ENCODE measurements at places on chromosomes 7 and 10.

DNA sequence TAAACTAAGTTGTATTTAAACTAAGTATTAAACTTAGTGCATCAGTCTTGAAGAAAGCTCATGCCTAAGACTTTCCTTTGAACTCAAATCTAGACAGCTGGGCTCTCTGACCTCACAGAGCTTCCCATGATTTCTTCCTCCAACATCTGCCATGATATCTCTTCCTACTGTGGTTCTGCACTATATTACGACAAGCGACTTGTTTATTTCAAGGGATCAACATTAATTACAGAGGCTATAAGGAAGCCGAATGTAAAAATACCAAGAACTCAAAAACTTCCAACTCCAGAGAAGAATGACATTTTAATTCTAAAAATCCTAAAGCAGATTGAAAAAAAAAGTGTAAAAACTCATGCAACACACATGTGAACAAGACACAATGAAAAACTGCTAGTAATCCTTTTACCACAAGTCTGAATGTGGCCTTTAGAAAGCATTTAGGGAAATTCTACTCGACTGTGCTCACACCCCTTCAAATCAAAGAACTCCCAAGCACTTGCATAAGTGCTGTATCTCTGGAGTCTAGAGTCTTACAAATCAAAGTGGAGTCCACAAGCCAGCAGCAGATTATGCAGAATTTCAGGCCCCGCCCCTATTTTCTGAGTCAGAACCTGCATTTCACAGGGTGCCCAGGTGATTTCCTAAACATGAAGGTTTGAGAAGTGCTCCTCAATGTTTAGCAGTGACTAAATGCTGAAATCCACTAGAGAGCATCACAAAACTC lies 22.7 kb upstream of the WASHC2A start:
- no peak for DNase-seq

DNA sequence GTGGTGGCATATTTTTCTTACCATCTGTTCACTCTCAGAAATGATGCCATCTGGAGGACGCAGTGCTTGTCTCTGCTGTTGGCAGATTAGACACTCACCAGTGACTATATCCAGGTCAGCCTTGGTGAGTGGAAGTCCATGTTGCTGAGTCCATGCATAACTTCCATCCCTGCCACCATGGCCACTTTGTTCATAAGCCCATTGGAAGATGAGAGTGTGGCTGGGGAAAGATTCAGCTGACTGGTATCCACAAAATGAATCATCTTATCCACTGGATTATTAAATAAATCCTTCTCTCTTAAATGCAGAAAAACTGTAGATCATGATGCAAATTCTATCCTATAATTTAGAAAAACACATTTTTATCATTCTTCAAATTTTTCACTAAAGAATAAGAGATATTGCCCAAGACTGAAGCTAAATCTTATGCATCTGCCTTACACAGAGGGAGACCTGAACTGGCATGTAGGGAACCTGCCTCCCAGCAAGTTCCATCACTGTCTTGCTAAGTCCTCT lies 726.9 kb downstream of the TNS3 start:
- DNase-seq: no peak

- DNase-seq: no peak
Measured at GRCh38 chr7:69104023-69104422, 494.3 kb upstream of the AUTS2 start.

DNA sequence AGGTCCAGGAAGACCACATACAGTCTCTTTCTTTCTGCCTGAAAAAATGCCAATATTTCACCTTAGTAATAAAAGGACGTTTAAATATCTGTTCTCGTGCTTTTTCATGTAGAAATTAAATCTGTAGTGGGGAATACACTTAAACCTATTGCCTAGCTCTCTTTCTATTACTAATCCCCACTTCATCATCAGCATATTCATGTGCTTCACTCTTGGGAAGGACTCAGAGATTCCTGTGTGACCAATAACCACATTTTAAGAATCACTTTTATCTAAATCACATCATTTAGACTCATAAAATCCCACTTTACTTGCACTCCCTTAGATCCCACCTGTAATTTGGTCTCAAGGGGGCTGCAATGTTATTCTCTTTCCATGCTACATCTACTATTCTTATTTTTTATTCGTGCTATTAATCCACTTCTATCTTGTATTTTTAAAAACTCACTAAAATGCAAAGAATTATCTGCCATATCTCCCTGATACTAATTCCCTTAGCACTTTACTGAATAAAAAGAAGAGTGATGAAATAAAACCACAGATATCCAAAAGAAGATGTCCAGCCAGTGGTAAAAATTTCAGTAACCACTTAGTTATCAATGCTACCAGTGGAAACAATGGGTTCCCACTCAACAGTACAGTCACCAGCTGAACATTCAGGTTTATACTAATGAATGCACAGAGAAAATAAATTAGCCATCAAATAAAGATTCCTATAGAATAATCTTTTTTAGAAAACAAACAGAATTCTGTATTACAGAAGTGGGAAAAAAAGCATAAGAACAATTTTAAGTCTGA lies 102.1 kb downstream of the PPP1R17 start:
- no peak for DNase-seq

- no peak for DNase-seq
Measured at GRCh38 chr7:88597941-88598425, 161.5 kb upstream of the ZNF804B start.

- no peak for DNase-seq
Measured at GRCh38 chr7:12269100-12269895, 58.2 kb downstream of the TMEM106B start.

DNA sequence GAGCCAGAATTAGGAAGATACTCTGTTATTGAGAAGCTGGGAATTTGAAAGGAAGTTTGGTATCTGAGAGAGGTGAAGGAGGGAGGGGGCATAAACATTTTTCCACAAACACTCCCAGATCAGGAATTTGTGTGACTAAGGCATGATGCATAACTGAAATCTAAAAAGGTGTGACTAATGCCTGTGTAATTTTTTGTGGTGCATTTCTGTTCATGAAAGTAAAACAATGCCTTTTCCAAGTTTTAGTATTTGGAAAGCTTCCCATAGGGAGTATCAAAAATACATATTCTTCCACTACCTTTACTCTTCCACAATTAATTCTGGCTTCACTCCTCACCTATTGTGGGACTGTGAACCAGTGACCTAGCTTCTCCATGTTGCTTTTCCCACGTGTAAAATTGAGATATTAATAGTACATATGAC lies 56.4 kb upstream of the CAV2 start:
- no peak for DNase-seq

- no peak for DNase-seq
Measured at GRCh38 chr7:106518239-106518638, 142.7 kb downstream of the CCDC71L start.

DNA sequence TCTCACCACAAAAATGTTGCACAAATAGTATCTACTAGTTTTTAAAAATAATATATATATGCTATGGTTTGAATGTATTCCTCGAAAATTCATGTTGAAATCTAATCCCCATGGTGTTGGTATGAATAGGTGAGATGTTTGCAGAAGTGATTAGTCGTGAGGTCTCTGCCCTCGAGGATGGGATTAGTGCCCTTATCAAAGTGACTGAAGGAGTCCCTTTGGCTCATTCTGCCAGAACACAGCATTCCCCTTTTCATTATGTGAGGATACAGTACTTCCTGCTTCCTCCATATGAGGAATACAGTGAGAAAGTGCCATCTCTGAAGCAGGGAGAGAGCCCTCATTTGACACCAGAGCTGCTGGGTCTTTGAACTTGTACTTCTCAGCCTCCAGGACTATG lies 777.5 kb upstream of the LRRTM3 start:
- DNase-seq: no peak

- DNase-seq: no peak
Measured at GRCh38 chr10:60916025-60916424, 28.0 kb downstream of the RHOBTB1 start.

DNA sequence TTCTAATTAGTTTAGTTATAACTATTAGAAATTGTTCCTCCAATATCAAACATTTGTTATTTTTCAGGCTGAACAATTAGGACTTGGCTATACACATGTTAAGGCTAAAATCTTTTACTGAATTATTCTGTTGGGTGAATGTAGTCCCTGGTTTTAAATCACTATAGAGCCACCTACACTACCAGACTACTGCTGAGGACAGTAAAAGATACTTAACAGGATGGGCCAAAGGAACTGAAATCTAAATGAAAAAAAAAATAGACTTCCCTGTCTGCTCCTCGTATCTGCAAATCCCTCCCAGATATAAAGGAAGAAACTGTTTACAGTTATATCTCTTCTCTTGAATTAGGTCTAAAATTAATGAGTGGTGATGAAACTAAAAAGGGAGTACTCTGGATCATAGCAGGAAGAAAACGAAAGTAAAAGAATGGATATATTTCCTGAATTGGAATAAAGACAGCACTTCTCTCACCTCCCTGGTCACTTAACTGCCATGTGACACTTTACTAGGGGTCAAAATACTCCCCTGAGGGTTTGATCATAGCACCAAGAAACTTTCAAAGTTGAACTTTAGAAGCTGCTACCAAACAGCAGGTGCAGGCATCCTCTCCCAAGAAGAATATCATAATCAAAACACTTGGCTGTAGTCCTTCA lies 12.7 kb downstream of the FBXW4 start:
- no peak for DNase-seq

DNA sequence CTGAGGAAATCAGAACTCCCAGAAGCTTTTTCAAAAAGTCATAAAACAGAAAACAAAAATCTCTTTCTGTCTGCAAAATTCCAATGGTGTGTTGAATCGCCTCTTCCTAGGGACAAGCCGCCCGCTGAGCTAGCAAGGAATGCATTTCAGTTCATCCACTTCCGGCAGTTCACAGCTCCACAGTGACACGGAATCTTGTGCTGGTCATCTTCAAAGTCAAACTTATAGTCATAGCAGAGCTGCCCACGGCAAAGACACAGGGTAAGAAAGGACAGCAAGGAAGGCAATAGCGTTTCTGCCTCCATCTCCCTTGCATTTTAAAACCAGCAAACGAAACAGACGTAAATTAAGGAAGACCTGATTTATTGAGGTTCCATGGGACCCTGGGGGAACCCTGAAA lies 111.2 kb downstream of the GALNT11 start:
- no peak for DNase-seq

GRCh38 chr10:9302140-9302746 lies 1247.8 kb downstream of the GATA3 start:
- DNase-seq: no peak

DNA sequence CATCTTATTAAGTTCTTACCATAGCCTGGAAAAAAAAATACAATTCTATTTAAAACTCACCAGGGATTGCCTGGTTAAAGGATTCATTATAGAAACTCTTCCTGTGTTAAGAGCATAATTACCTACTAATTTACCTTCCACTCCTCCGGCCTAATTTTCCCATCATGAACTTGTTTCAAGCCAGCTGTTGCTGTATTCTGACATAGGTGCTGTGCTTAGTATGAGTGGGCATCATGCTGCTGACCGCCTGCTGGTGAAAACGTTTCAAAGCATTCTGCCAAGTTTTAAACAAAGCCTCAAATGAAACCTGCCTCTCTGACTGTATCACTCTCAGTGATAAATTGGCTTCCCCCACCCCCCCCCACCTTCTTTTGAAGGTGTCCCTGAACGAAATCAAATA lies 47.8 kb upstream of the KCNMA1 start:
- DNase-seq: no peak

GRCh38 chr10:82190432-82191260 lies 315.7 kb downstream of the NRG3 start:
- DNase-seq: no peak

DNA sequence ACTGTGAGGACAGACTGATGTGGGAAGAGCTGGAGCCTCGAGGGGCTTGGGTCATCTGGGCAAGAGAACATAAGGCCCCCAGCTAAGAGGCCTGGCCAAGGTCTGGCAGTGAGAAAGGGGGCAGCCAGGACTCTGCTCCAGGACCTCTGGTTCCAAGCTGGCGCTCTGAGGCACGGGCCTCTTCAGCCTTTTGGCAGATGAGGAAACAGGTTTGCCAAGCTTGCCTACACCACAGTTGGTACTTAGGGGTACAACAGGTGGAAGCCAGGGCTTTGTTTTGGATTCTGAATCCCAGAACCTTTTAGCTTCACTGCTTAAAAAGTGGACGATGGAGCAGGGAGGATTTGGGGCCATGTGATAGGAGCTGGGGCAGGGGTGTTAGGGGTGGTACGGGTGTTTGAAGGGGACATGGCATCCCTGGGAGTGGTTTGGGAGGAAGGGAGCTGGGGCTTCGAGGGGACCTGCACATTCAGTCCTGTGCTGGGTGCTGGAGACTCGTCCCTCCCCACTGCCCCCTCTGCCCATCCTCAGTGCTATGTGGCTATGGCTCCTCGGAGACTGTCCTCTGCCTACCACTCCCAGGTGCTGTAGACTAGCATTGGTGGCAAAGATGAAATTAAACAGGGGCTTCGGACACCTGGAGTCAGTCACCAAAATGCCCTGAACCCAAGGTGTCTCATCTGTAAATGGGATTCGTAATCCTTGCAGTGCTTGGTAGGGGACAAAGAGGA lies 30.3 kb downstream of the ZNF775 start:
- DNase-seq: no peak

GRCh38 chr10:3095373-3096139 lies 28.2 kb downstream of the PFKP start:
- peak; percentile 53 for DNase-seq

- no peak for DNase-seq
Measured at GRCh38 chr7:27520815-27521790, 141.6 kb downstream of the HIBADH start.

DNA sequence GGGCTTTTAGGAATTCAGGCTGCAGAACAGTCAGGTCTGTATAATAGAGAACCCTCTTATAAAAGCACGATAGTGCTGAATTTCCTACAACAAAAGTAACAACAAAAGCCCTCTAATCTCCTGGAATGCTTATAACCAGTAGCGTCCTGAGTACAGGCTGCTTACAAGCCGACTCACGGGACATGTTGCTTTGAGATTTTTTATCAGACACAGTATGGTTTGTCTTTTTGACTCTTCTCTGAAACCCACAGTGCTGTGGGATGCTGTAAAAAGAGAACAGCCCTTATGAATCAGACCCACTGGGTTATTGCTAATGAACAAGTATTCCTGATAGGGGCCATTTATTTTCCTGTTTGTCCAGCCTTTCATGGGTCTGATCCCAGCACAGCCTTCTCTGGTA lies 59.4 kb downstream of the PLPP4 start:
- DNase-seq: no peak

- no peak for DNase-seq
Measured at GRCh38 chr10:29828440-29828894, 193.7 kb upstream of the SVIL start.

- DNase-seq: no peak
Measured at GRCh38 chr10:126006906-126007305, 110.5 kb downstream of the FANK1 start.

DNA sequence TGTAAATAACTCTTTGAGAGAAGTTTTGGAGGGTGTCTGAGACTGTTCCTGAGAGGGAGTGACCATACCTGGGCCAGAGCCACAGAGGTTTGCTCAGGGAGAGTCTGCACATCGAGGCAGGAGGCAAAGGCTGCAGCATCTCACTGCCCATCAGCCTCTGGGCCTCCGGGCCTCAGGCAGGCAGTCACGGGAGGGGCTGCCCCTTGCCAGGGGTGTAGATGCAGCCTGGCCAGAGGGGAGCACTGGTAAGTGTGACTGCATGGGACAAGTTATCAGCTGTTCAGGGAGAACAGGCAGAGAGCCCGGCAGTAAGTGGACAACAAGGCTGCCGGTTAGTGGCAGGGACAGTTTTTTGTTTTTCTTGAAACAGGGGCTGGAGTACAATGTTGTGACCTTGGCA lies 55.9 kb downstream of the ZNF467 start:
- no peak for DNase-seq

Measured in activated CD4-positive, alpha-beta T cell treated with anti-CD3 and anti-CD28 coated beads, Interleukin-2, amount 50 U/mL, for 4 hours (primary cell).